Stimulated activated CD4-positive, alpha-beta T cell treated with anti-CD3 and anti-CD28 coated beads, TNF-alpha, amount 100 ng/mL, for 1 hour (primary cell): ENCODE measurements at places on chromosomes 7 and 10.

DNA sequence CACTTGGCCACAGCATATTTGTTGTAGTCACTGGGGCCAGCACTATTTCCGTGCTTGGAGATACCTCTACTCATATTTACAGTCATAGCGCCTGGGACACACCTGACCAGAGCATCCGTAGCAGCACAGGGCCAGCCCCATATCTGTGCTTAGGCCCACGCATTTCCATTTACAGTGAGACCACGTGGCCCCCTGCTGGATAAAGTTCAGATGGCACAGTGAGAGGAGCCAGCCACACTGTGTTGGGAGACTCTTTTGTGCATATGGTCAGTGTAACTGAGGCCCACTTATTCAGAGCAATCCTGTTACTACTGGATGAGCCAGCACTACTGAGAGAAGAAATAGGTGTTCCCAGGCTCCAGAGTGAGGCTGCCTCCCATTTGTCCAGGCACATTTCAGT is 455.3 kb downstream of the REEP3 start:
- no peak for DNase-seq

DNA sequence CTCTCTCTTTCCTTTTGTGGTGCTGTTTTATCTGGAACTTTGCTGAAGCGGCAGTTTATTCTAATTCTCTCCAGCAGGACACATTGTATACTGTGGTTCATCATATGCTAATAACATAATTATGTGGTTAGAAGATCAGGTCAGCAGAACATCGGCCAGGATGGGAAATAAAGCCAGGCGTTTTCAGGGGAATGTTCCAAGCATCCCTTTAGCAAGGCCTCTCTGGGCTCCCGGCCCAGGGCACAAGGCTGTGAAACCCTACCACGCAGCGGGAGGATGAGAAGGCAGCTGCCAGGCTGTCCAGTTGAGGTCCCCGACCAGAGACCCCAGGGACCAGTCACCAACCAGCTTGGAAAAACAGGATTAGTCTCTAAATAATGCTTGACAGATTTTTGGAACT is 112.2 kb upstream of the GALNT17 start:
- DNase-seq, result no peak

- no peak for DNase-seq
These were observed 110.2 kb upstream of the GDF10 start for GRCh38 chr10:47189802-47190201.

GRCh38 chr10:103072891-103073290 is 120.2 kb downstream of the NT5C2 start:
- DNase-seq, result no peak

- no peak for DNase-seq
These were observed 55.7 kb upstream of the PRSS58 start for GRCh38 chr7:142313528-142313927.

- DNase-seq, result no peak
These were observed 73.9 kb upstream of the TNRC18 start for GRCh38 chr7:5497295-5498103.

GRCh38 chr10:117553815-117554172 is 11.2 kb downstream of the EMX2 start:
- DNase-seq, result no peak

GRCh38 chr7:17599733-17600339 is 301.4 kb downstream of the AHR start:
- no peak for DNase-seq

DNA sequence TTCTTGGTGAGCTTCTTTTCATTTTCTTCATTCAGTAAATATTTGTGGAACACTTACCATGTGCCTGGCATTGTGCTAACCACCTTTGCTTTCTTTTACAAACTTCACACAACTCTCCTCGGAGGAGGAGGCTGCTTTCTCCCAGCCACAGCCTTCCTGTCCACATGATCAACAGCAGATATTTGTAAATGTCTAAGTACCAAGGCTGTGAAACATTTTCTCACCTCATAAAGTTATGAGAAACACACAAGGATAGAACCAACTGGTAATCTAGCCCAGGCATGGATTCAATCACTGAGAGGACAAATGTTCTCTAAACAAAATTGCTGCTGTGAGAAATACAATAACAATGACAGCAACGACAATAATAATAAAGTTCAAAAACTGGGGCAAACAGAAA is 3.9 kb downstream of the CTTNBP2 start:
- no peak for DNase-seq

GRCh38 chr7:113283861-113284260 is 165.5 kb upstream of the SMIM30 start:
- no peak for DNase-seq

GRCh38 chr7:77989981-77990566 is 191.5 kb downstream of the PHTF2 start:
- no peak for DNase-seq

DNA sequence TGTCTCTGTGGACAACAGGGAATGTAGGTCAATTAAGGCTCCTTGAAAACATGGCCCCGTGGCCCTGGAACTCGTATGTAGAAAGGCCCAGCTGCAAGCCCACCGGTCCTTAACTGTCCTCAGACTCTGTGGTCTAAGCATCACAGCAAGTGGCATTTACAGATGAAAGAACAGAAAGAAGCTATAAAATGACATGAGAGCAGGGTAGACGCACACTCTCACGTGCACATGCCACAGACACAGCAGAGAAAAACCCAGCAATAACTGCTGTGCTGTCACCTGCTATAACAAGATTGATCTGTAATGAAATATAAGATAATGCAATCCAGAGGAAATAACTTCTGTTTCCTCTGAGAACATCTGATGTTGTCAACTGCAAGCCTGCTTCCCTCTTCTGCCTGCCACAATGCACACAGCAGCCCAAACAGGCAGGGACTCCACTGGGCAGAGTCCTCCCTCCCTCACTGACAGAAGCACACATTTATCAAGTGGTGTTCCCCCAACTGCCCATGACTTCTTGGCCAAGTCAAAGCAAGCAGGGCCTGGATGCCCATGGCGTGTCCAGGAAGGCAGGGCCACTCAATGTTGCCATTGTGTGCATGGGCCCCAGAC is 63.9 kb downstream of the GFRA1 start:
- DNase-seq, result no peak

GRCh38 chr10:131946880-131947279 is 34.8 kb downstream of the BNIP3 start:
- no peak for DNase-seq

DNA sequence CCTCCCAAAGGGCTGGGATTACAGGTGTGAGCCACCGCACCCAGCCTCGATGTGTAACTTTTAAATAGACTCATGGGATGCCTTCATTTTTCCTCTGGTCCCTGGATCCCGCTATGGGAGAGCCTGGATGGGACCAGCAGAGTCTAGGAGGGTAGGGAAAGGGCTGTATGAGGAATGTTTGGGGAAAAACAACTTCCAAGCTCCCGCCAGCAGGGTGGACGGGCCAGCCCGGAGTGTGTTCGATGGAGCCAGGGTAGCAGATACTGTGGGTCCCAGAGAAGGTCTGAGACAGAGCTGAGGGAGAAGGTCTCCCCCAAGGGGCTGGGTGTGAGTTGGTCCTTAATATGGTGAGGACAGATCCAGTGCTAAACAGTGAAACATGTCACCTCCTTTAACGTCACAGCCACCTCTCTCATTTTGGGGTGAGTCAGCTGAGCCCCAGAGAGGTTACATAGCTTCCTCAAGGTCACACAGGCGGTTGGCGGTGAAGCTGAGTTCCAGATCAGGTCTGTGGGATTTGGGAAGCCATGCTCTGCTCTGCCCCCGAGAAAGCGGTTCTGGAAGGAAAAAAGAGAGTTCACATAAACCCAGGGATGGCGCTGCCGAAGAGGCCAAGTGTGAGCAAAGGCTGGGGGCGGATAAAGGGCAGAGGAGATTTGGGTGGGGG is 66.4 kb downstream of the MYL10 start:
- no peak for DNase-seq

DNA sequence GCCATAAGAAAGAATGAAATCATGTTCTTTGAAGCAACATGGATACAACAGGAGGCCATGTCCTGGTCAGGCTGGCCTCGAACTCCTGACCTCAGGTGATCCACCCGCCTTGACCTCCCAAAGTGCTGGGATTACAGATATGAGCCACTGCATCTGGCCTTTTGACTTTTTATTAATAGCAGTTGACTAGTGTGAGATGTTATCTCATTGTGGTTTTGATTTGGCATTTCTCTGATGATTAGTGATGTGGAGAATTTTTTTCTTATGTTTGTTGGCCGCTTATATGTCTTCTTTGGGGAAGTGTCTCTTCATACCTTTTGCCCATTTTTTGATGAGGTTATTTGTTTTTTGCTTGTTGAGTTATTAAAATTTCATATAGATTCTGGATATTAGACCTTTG is 400.9 kb downstream of the SUGCT start:
- no peak for DNase-seq

DNA sequence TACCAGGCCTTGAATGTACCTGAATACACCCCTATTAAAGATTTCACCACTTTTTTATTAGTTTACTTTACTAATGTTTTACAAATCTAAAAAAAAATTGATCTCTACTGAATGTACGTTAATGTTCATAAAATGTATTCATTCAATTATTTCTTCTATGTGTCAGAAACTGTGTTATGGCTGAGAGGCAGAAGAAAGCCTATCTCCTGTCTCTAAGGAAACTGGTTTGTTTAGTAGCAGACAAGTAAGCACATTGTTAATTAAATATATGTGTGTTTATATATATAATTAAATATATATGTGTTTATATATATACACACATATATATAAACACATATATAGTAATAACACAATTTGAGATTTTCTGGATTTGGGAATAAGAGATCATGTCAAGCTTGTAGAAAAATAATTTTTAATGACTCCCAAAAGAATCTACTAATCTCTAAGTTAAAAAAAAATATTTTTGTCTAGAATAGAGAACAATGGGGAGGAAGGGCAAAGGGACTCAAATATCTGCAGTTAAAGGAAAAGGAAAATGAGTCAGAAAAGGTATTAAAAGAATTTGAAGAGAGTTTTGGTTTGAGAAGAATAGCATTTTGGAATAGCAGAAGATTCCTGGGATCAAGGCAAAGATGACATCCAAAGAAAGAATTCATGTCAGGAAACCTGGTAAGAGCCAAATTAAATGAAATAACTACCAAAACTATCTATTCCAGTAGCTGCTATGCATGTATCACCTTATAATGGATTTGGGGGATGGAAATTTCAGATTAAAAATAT is 92.1 kb downstream of the CH25H start:
- DNase-seq, result no peak

- DNase-seq, result no peak
These were observed 664.2 kb downstream of the NXPH1 start for GRCh38 chr7:9097565-9098060.

- DNase-seq, result no peak
These were observed 169.9 kb downstream of the RNF133 start for GRCh38 chr7:122528879-122529481.

DNA sequence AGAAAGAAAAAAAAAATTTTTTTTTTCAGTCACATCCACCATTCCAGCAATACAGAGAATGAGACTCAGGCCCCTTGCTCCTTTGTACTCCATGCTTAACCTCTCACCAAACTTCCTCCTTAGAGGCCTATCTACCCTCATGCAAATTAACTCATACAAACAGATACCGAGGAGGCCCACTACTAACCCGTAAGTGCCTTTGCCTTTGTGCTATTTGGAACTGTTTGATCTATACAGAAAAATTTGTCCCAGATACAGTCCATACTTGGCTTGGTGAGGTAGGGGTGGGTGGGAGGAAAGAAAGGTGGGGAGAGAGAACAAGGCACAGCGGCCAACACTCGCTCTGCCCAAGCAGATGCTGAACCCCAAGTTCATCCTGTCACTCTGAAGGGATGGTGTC is 87.8 kb upstream of the DUSP5 start:
- no peak for DNase-seq

- no peak for DNase-seq
These were observed 19.0 kb downstream of the STEAP1 start for GRCh38 chr7:90173127-90173844.

DNA sequence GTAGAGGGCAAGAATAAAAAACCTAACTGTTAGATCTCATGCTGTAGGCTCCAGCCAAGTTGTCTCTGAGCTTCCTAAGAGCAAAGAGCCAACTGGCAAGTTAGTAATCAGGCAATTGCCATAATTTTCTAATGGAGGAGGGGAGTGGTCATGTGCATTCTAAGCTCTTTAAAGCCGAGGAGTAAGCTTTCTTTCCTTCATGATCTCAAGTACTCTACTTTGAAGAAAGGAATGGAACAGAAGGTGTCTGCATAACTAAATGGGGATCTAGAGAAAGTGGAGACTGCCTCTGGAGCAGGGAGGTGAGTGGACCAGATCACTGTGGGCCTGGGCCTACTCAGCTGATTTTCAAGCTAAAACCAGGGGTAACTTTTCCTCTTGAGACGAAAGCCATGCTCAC is 37.7 kb upstream of the TOMM7 start:
- DNase-seq, result no peak

DNA sequence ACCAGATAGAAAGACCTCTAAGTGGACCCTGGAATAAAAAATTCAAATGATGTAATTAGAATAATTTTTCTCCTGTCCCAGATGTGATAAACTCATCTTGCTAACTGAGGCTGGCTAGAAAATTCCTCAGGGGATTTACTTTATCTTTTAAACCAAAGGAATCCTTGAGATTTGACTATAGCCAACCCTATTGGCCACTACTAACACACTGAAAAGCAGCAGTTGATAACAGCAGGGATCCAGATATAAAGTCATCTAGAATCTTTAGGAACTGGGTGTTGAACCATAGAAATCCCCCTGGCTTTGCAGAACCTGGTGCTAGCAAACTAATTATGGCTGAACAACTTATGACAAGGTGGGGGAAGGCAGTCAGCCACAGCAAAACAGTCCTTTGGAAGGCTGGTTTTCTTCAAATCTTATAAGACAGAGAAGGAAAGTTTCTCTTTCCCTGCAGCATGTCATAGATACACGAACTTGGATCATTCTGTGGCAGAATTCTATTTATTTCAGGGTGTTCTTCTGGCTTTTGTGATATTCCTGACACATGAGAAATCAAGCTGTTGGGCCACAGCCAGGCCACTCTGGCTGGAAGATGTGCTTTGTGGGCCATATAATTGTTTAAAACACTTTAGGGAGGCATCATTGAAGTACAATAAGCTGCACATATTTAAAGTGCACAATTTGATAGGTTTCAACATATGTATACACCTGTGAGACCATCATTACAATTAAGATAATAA is 643.6 kb downstream of the SORCS3 start:
- DNase-seq, result no peak

GRCh38 chr10:5361966-5362365 is 2.8 kb upstream of the UCN3 start:
- DNase-seq, result no peak

DNA sequence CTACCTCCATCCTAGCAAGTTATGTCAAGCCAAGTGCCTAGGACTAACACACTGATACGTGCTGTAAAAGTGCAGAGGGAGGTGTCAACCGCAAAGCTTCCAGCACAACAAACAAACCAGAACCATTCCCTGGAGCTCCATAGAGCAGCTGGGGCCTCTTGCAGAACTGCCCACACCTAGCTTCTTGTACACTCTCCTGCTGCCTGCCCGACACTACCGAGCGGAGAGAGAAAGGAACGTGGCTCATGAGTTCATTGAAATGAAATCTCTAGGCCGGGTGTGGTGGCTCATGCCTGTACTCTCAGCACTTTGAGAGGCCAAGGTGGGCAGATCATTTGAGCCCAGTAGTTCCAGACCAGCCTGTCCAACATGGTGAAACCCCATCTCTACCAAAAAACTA is 73.5 kb downstream of the MKI67 start:
- no peak for DNase-seq

GRCh38 chr10:21169271-21169670 is 272.2 kb upstream of the NEBL start:
- no peak for DNase-seq

GRCh38 chr7:10312942-10313341 is 660.7 kb upstream of the PHF14 start:
- no peak for DNase-seq

- DNase-seq, result no peak
These were observed 223.8 kb downstream of the DYNC1I1 start for GRCh38 chr7:95996174-95996573.

- no peak for DNase-seq
These were observed 166.3 kb upstream of the RNF32 start for GRCh38 chr7:156474241-156474743.
